ENCODE measurements at places on chromosomes 1 and 21.

- no peak for DNase-seq
Observed at GRCh38 chr1:13873032-13873431, 173.0 kb downstream of the PRDM2 start.

DNA sequence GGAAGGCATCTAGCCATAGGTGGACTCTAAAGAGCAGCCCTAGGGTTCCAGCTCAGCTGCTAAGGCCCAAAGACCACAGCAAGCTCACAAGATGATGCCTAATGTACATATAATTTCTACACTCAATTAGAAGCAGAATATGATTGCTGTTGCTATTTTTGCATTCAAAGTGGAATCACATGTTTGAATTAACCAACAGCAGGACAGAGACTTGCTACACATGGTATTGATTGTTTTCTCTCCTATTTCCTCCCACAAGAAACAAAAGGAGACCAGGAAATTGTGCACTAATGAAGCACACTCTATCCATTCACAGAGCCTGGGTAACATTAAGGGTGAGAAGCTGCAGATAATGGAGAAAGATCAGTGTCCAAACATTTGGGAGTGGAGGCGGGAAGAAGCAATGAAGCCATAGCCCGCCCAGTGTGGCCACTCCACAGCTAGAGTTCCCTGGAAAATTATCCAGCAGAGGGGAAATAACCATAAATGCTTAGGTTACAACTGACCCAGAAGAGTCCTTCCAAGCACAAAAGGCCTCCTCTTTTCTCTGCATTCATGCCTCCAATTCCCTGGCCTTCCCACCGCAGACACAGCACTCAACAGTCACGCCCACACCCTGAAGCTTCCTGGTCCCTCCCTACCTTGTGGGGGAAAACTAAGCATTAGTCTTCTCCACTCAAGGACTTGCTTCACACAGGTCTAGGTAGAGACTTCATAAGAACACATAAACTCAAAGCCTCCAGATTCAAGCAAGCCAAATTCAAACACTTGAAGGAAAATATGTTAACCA lies 7.5 kb downstream of the CNN3 start:
- no peak for DNase-seq

DNA sequence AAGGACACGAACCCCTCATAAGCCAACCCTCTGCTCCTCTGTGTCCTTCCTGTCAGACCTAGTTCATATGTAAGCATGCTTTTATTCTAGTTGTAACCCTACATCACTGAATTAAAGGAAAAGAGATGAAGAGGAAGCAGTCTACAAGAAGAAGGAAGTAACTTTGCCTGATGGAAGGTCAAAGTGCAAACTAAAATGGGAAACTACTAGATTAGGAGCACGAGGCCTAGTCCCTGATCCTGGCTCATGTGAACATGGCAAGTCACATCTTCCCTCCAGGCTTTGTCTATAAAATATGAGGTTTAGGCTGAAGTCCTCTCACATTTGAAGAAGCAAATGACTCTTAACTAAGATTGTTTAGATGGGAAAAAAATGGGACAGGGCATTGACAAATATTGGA lies 13.2 kb downstream of the ZMYND12 start:
- no peak for DNase-seq

DNA sequence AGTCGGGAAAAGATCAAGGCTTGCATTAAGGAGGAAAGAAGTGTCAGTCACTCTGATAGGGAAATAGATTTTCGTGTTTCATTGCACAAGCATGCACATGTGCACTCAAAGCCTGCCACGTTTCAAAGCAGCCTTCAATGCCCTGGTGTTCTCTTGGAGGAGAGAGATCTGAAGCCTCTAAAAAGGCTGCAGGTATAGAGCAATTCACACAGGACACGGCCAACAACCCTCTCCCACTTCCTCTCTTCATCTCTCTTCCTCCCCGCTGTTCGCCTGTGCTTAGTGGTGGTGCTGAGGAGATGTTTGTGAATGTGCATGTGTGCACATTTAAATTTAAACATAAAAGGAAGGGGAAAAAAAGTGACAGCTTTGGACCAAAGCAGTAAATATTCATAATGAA lies 117.7 kb downstream of the NUF2 start:
- DNase-seq, result no peak

GRCh38 chr1:116738673-116739370 lies 15.4 kb upstream of the CD2 start:
- DNase-seq, result no peak

DNA sequence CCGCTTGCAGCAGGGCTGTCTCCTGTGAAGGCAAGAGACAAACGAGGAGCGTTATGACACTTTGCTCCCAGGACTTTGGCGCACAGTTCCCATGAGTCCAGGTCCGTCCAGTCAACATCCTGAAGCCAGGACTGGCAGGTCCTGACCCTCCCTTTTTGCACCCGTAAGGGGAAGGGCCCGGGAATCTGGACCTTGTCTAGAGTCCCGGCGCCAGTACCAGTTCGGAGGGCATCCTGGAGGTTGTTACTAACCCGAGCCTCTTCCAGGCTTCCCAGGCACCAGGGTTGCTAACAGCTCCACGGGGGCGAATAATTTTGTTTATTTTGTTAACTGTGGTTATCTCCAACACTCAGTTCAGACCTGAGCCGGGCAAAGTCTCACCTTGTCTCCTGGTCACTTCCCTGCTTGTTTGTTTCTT lies 682 bp upstream of the RWDD3 start:
- DNase-seq, result no peak

- DNase-seq, result no peak
Observed at GRCh38 chr21:36932161-36932816, 34.2 kb downstream of the HLCS start.

DNA sequence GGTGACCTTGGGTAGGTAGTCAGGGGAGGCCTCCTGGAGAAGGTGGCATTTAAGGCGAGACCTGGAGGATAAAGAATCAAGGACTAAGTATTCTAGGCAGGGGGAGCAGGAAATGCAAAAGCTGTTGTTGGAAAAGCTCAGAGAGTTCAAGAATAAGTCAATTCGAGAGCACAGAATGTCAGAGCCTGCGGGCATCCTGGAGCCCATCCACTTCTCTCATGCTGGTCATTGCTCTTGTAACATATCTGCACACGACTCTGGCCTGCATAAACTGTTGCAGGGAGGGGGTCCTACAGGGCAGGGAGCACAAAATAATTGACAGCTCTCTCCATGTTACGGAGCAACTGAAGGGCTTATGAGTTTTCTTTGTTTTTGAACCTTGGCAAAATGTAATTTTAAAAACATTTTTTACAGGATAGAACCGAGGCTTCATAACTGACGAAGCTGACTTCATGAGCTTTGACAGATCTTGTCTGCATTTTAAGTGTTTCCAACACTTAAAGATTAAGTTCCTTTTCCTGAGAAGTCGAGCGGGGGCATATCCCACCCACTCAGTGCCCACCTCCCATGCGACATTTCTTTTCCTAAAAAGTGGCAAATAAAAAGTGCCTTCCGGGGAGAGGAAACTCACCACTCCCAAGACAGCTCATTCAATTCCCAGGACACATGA lies 4.2 kb downstream of the PLA2G5 start:
- no peak for DNase-seq

- DNase-seq, result no peak
Observed at GRCh38 chr1:44826375-44827196, 16.5 kb downstream of the PTCH2 start.

- DNase-seq, result no peak
Observed at GRCh38 chr1:93681101-93681988, at the start of gene BCAR3. Gene BCAR3, minus strand, starts transcription at chr1:93681837. Its CDS starts 6,907 bp downstream, at chr1:93674930.

DNA sequence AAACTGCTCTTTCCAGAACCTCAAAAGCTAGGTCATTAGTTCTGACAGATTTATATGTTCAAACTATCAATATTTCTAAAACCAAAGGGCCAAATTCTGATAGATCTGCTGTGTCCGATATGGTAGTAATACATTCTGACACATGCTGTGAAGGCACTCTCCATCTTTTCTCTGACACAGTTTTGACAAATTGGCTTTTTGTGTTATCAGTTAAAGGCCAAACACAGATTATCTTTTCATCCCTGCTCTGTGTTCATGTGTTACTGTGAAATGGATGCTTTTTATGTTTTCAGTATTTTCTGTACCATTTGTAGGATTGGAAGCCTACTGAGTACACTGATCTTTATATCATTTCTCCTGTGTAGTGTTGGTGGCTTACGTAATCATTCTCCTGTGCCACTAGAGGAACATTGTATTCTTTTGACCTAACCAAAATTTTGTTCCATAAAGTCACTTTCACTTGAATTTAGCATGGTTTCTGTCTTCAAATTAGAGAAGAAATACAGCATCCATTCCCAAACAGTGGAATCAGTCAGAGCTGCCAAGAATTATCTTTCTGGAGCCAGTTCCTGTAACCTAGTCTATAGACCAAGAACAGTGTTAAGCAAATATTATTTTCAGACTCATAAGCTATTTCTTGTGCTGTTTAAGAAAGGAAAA lies 137.2 kb downstream of the ADGRL2 start:
- DNase-seq, result no peak

- DNase-seq, result no peak
Observed at GRCh38 chr1:226823643-226824042, 46.8 kb upstream of the PSEN2 start.

DNA sequence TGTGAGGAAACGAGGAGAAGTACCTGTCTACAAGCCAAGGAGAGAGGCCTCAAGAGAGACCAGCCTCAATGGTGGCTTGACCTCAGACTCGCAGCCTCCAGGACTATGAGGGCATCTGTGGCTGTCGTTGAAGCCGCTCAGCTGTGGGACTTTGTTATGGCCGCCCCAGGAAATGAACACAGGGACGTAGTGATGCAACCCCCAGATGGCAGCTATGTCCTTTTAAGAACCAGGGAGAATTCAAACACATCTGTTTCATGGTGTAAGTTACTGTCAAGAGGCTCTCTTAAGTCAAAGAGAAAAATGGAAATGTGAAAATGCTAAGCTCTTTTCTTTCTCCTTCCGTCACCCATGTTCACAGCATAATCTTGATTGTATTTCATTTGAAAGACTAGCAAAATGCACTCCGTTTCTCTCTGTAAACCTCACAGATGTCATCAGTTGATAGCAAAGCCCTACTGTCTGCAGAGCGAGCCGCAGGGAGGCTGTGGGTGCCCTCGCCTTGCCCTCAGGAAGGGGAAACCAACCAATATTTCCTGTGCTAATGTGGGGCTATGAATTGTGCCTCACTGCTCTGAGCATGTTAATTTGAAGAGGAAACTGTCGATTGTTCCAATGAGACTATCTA lies 21.3 kb downstream of the UBASH3A start:
- no peak for DNase-seq

GRCh38 chr21:43771698-43772424 lies 4.2 kb downstream of the CSTB start:
- DNase-seq, result no peak

- DNase-seq, result no peak
Observed at GRCh38 chr1:3729594-3730542, 22.4 kb upstream of the CCDC27 start.

GRCh38 chr1:67336157-67336556 lies 28.5 kb downstream of the IL12RB2 start:
- DNase-seq, result no peak

DNA sequence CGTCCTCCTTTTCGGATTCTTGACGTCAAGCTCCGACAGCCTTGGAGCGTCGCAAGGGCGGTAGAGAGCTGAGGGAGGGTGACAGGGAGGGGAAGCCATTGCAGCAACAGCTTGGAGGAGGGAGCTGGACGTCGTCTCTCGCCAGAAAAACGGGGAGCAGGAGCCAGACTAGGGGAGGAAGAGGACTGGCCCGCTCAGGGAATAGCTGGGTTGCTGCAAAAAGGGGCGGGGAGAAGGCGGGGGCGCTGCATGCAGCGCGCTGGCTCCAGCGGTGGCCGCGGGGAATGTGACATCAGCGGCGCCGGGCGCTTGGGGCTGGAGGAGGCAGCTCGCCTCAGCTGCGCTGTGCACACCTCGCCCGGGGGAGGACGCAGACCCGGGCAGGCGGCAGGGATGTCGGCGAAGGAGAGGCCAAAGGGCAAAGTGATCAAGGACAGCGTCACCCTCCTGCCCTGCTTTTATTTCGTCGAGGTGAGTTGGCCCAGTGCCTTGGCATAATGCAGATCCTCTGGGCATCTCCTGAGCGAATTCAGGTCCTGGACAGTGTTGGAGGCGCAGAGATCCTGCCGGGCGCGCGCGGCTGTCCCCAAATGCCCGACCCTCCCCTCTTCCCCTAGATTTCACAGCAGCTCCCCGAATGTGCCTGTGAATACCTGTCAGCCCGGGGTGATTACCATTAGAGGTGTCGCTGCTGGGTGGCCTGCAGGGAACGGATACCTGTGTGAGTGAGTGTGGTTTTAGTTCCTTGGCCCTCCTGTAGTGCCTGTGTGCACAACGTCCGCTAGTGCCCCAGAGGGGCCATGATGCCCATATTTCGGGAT lies at the start of gene PLPPR4:
TSS of gene PLPPR4 (plus strand) at position 292 of the 821 bp plus-strand sequence. CDS start at position 394, 102 bp downstream.
- no peak for DNase-seq

GRCh38 chr1:23452011-23452411 lies 27.5 kb upstream of the TCEA3 start:
- no peak for DNase-seq

DNA sequence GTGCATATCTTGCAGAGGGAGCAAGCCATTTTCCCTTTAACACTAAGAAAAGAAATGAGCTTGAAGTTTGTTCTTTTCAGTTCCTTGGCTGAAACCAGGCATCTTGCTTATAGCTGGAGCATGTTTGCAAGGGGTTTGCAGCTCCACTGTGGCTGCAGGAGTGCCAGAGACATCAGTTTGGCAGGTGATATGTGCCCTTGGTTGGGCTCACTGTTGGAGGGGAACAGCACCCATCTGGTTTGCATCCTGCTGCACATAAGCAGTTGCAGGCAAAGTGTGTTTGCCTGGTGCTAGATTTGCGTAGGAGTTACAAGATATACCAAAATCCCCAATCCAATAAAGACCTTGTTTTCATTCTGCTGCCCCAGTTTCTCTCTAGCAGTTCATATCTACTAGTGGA lies 47.8 kb upstream of the IKBKE start:
- DNase-seq, result peak; percentile 79

GRCh38 chr1:118012515-118013124 lies 83.1 kb downstream of the WDR3 start:
- DNase-seq, result no peak

GRCh38 chr1:199751506-199751905 lies 276.0 kb upstream of the NR5A2 start:
- no peak for DNase-seq

- DNase-seq, result no peak
Observed at GRCh38 chr1:214854126-214854875, 228.2 kb upstream of the KCNK2 start.

GRCh38 chr1:185971688-185972087 lies 237.5 kb downstream of the HMCN1 start:
- no peak for DNase-seq

GRCh38 chr21:45570826-45571601 lies 28.8 kb upstream of the SLC19A1 start:
- no peak for DNase-seq

- DNase-seq, result no peak
Observed at GRCh38 chr1:192763756-192764155, 45.1 kb upstream of the RGS2 start.

DNA sequence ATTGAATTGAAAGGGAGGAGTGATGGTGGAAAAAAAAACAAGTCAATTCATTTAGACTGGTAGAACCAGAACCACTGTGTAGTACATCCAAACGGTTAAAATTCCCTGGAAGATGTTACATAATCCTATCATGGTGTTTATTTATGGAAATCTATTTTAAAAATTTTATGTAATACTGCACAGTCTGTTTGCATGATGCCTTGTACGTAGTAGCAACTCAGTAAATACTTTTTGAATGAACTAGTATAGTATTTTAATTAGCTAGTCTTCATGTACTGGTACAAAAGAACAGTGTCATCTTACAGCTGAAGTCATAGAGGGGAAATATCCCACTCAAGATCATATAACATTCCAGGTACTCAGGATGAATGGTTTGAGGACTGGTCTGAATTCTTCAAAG lies 27.0 kb upstream of the IER5 start:
- DNase-seq, result no peak

GRCh38 chr1:231601824-231602672 lies 24.5 kb upstream of the DISC1 start:
- DNase-seq, result no peak

All from NCI-H1694 treated with DMSO at 0.1 percent for 48 hours (cell line).